CMK (cell line): ENCODE measurements at places on chromosomes 1 and 21.

DNA sequence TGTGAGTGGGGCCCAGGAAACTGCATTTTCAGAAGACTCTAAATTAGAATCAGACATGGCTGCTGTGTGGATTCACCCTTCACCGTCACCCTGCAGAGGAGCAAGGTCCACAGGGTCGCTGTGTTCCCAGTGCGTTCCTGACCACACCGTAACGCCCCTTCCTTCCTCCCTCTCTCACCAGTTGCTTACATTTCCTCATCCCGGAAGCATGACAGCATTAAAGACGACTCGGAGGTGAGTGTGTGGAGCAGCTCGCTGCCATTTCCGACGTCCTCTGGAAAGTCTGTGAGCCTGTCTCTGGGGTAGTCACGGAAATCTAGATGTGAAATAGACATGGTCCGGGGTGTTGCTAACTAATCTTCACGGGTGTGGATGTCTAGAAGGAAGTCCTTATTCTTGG lies 45.9 kb downstream of the FAAP20 start:
- DNase-seq, result peak; percentile 53

DNA sequence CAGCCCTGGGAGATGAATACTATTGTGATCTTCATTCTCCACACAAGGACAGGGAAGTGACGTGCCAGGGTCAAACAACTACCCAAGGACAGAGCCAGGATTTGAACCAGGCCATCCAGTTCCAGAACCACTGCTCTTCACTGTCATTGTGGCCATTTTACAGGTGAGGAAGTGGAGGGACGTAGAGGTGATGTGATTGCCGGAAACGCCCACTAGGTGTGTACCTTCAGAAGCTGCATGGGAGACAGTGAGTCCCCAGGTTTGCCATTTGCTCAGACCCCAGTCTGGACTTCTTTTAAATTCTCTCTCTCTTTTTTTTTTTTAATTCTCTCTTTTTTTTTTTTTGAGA lies 207.6 kb upstream of the TMEM51 start:
- DNase-seq, result no peak

GRCh38 chr21:14522736-14523135 lies 23.4 kb downstream of the SAMSN1 start:
- DNase-seq, result no peak

GRCh38 chr1:198042168-198042567 lies 114.6 kb upstream of the NEK7 start:
- no peak for DNase-seq

DNA sequence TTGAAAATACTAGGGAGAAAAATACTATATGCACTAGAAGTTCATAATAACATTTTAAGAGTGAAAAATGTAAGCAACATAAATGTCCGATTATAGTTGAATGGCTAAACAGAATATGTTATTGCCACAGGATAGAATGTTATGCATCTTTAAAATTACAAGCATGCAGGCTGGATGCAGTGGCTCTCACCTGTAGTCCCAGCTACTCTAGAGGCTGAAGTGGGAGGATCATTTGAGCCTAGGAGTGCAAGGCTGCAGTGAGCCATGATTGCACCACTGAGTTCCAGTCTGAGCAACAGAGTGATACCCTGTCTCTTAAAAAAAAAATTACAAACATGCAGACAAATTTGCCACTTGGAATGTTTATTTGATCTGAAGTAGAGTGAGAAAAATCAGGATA lies 3.0 kb upstream of the BATF3 start:
- no peak for DNase-seq

DNA sequence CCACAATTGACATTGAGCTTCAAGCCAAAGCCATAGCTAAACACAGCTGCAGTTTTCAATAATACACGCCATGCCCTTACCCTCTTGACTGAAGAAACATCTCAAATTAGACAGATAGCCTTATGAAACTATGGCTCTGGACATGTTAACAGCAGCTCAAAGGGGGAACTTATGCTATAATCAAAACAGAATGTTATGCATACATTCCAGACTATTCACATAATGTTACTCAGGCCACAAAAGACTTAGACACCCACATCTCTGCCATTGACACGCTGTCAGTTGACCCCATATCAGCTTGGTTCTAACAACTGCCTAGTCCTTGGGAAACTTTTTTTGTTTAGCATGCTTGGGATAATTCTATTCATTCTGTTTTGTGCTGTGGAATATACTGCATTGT lies 2.3 kb upstream of the NENF start:
- no peak for DNase-seq

DNA sequence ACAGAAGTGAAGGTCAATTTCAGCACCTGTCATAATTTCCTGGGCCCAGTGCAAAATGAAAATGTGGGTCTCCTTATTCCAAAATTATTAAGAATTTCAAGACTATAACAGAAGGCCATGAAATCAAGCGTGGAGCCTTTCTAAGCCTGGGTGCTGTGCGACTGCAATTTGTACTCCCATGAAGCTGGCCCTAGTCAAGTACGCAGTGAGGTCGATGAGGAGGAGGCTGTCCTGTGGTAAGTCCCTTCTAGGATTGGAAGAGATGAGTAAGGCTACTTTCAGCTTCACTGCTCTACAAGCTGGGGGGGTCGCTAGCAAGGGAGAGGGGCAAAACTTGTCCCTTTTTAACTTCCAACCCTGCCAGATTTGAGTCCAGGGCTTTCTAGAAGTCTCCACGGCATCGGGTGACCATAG lies 410 bp upstream of the NUDC start:
- no peak for DNase-seq

- DNase-seq, result no peak
These were observed 560.1 kb downstream of the OMA1 start for GRCh38 chr1:57986432-57986831.

DNA sequence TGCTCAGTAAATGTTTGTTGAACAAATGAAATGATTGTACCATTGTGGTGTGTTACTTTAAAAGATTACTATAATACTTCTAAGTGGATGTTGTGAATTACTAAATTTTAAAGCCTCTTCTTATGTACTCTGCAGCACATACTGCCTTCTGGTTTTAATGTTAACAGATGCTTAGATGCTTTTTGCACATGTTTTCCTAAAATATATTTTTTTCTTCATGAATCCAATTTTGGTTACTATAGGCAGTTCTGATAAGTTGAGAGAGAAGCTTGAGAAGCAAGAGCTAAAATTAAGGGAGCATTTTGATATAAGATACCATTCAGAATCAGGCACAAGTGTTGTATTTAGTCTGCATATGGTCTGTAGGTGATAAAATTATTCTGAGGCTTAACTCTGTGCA lies 21.3 kb downstream of the CTTNBP2NL start:
- no peak for DNase-seq

GRCh38 chr1:205568469-205569361 lies 63.1 kb downstream of the ELK4 start:
- no peak for DNase-seq

- no peak for DNase-seq
These were observed 91.7 kb downstream of the RHOU start for GRCh38 chr1:228827019-228827418.

GRCh38 chr21:29571949-29572348 lies 273.2 kb downstream of the BACH1 start:
- DNase-seq, result no peak

DNA sequence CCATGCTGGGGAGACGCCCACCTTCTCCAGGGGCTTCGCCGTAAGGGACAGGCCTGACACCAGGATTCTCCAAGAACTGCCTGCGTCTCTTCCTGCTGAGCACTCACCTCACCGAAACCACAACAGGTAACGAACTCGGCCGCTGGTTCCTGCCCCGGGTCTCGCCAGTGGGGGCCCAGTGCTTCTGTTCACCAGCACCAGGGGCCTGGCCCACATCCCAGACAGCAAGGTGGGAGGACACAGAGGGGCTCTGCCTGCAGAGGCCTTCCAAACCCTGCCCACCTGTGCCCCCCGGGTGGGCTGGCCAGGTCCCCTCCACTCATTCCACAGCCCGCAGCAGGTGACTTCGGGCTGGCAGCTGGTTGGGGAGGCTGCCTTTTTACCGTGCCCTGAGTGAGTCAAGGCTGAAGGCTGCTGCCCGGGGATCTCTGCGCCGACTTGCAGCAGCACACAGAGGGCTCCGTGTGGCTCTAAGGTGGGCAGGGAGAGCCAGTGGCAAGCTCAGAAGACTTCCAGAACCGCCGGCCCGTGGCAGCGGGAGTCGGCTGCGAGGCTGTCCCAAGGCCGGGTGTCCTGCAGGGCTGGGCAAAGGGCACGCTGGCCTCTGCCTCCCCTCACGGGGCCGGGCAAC lies 14.7 kb upstream of the COL18A1 start:
- no peak for DNase-seq

GRCh38 chr1:183019139-183019740 lies 4.0 kb upstream of the LAMC1 start:
- no peak for DNase-seq

DNA sequence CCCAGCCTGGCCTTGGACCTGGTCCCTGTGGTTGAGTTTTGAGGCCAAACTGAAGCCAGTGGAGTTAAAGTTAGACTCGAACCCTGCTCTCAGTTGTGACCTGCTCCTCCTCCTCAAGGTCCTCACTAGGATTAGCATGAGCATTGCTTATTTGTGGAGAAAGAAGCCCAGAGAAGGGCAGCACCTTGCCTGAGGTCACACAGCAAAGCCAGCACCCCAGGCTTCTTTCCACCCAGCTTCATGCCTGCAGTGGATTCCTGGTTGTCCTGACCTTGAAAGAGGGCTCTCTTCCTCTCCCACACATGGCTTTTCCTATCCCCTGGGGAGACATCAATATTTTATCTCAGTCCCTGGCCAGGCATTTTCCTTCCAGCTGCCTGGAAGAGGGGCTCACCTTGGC lies 2.8 kb downstream of the LDLRAP1 start:
- no peak for DNase-seq

DNA sequence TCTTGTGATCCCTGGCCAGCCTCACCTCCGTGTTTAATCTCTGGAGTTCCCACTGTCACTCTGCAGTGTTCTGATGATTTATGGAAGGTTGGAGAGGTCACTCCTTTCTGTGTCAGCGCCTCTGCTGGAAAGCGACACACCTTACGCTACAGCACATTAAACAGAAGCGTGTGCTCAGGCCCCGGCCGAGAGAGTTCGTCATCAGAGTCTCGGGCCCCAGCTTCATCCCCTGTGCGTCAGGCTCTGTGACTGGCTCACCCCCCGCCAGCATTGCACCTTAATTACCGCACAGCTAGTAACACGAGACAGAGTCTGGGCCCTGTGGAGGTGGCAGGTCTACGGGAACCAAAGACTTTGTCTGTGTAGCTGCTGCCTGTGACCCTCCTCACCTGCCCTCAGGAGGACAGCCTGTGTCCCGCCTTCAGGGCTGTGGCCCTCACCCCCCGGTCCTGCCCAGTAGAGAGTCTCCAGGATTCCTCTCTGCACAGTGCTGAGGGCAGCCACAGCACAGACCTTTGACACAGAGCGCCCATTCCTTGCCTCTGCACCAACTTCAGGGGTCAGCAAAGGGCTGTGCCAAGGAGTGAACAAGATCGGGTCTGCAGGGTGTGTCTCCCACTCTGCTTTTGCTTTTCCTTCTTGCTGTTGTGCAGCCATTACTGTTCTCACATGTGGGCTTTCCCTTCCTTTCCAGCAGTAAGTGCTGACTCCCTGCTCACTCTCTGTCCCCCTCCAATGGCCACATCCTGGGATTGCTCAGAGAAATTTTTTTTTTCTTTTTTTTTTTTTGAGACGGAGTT lies 157.6 kb downstream of the PGBD5 start:
- no peak for DNase-seq

GRCh38 chr21:44199448-44199847 lies 41.3 kb downstream of the ICOSLG start:
- DNase-seq, result no peak

- DNase-seq, result no peak
These were observed 148.3 kb downstream of the MATN1 start for GRCh38 chr1:30575066-30575465.

DNA sequence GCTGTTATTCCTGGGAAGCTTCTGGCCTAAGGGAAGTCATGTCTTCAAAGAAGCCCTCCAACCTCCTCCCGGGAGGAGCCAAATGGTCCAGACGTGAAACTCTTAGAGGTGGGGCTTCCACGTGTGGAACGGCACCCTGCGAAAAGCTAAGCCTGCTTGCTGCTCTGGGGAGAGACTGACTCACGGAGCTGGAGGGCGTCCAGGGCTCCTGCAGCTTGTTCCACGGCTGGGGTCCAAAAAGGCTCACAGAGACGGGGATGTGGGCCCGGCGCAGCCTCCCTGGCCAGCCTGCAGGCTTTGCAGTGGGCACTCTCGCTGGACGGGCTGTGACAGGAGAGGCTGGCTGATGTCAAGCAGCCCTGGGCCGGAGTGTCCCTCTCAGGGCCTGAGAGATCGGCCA lies 105.1 kb downstream of the COLGALT2 start:
- DNase-seq, result no peak

DNA sequence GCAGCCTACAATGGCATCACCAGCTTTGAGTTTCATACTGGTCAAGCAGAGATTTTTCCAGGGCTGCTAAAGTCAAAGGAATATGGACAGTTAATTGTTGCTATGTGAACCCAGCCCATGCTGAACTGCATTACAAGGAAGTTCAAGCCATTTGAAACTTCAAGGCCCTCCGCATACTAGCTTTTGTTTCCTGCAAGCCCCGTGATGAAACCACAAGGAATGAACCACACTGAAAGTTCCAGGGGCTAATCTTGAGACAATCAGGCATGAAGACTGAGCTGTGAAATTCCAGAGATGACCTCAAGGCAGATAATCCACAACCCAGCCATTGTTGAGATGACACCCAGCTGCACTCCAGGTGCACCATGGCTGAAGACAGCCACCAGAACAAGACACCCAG lies 180.8 kb downstream of the C1orf21 start:
- no peak for DNase-seq

DNA sequence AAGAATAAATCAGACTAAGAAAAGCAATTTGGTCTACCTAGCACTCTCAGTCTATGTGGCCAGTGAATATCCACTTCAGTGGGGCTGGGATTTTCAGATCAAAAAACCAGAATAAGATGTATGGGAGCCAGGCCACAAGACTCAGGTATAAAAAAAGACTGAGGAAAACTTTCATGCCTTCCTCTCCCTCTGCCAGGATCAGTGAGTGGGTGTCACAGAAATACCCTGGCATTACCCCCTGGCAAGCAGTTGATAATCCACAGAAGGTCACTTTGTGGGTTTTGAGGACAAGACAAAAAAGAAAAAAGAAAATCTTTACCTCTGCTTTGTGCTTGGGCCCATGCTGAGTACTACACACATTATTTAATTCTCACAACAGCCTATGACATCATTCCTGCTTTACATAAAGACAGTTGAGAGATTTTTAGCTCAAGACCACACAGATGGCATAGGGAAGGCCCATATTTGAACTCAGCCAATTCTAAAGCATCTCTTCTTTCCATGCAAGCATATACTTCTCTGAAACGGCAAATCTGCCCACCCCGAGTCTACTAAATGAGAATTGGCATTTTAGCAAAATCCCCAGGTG lies 57.6 kb downstream of the DESI2 start:
- DNase-seq, result no peak

DNA sequence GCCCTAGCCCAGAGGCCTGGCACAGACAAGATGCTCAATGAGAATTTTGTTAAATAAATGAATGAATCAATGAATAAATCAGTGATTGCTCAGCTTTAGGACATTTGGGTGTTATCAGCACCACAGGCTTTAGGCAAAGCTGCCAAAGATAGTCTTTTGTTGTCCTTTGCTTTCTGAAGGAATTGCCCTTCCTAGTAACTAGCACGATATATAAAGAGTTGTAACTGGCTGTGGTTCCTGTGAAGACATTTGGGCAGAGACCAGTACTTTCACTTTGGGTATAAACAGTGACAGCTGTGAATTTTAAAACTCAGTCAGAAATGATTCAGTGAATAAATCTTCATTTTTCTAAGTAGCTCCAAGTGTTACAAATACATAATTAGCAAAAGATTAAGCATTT lies 13.3 kb downstream of the RNU5D-1 start:
- DNase-seq, result no peak
